HFFc6 (cell line): ENCODE measurements at places on chromosomes 11 and 22. TPM values are rescaled to one million over a fixed set of nuclear protein-coding genes. Genes with fewer than 3 reads are reported as not detected.
A peak's percentile ranks its signal among the peaks of the same experiment; 100 is the strongest.

GCAT gene
- total RNA-seq: 29.4 to 40.8 TPM (median 35.0 TPM) in 3 replicates

CLMP gene
- 126 and 160 TPM in 2 replicates for total RNA-seq

CNTN5 gene
- not detected in 3 replicates for total RNA-seq

OMP gene
- total RNA-seq: 0.48 TPM in 1 of 3 replicates, not detected in the others

EMID1 gene
- not detected in 3 replicates for total RNA-seq

C22orf31 gene
- not detected in 3 replicates for total RNA-seq

THOC5 gene
- total RNA-seq: 46.0 to 57.2 TPM (median 53.6 TPM) in 3 replicates

SCUBE2 gene
- 0.31 to 0.64 TPM (median 0.45 TPM) in 3 replicates for total RNA-seq

ACTN3 gene
- 0.12 TPM in 1 of 3 replicates, not detected in the others for total RNA-seq

OR8D1 gene
- not detected in 3 replicates for total RNA-seq

MN1 gene
- 0.11 to 0.18 TPM (median 0.14 TPM) in 3 replicates for total RNA-seq

PGGHG gene
- 9.0 to 10.0 TPM (median 9.7 TPM) in 3 replicates for total RNA-seq

TST gene
- 19.4 to 33.2 TPM (median 32.8 TPM) in 3 replicates for total RNA-seq

CATSPER1 gene
- 2.7 to 3.0 TPM (median 2.7 TPM) in 3 replicates for total RNA-seq

DNA sequence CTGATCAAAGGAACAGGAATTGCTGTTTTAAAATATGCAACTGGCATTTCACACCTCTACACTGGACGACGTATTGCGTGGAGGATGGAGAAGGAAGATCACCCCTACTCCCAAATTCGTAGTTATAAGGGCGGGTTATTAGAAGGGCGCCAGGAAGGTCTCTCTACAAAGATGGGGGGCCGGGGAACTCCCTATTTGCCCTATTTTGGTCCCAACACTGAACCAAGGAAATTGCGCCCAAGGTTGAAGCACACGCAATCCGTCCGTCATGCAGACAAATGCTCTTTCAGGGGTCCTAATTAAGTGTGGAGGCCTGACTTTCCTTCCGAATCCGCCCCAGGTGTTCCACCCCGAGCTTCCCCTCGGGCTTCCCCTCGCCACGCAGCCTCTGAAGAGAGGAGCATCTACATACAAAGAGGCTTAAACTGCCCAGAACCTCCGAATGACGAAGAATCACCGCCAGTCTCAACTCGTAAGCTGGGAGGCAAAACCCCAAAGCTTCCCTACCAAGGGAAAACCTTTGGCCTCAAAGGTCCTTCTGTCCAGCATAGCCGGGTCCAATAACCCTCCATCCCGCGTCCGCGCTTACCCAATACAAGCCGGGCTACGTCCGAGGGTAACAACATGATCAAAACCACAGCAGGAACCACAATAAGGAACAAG is 396 bp downstream of the NPAT start:
- DNase-seq: no peak

GRCh38 chr11:20056950-20057943 is 103.0 kb downstream of the DBX1 start:
- no peak for DNase-seq

DNA sequence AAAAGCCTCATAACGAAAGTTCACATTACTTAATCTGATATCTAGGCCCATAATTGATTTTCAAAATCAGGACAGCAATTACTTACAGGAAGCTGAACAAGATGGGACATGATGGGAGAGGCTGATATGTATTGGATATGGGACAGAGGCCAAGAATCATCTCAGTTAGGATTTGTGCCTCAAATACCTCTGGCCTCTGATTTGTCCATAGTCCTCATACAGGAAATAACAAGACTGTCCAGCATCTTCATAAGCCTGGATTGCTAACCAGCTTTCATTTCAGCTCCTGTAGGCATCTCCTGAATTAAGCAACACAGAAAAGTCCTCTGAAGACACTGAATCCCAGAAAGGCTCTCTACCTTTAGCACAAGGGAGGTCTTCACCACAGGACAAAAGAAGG is 4.3 kb upstream of the MRGPRX4 start:
- no peak for DNase-seq

DNA sequence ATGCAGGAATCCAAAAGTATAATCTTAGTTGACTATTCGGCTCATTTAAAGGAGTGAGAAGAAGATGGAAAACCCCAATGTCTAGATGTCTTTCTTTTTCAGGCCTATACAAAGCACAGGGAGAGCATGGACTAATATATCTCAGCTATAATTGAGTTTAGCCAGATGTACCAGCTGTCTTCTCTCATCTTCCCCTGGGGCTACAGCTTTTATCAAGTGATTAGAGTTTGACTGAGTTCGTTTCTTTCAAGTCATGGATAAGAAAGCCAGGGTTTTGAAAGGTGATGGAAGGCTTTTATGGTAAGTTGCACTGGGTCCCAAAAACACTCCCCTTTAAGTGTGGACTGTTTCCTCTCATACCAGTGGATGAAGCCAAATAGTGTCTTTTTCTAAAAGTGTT is 1172.8 kb upstream of the TENM4 start:
- no peak for DNase-seq

GRCh38 chr22:35604621-35605368 is 12.3 kb downstream of the MB start:
- no peak for DNase-seq

DNA sequence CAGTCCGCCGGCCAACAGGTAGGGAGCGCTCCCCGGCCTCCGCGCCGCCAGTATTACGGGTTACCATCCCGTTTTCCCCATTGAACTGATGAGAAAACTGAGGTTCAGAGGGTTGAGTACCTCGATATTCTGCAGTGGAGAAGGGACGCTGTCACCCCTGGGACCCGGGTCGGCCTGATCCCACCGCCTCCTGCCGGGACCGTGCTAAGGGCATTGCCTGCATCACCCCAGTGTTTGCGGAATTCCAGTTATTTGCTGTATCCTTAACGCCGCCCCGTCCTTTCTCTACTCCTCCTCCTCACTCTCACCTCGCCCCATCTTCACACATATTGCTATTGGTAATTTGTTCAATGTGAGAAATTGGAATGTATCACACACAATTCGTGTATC is 370 bp upstream of the A4GALT start:
- DNase-seq: no peak

DNA sequence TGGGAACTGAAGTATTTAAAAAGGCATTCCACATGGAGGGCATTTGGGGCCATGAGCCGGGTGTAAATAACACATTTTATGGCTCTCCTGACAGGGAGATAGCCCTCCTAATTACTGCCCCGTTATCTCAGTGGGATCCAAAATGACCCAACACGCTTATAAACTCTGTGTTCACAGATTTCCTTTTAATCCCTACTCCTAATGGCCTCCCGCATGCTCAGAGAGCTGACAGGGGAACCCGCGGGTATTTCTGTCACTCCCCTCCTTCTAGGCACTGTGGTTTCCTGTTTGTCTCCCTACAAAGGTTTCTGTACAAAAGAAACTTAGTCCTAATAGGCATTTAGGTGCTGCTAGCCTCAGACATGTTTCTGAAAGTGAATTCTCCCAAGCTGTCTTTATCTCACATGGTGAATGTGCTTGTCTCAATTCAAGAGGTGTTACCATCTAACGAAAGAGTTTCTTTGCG is 202.8 kb upstream of the SEZ6L start:
- no peak for DNase-seq

DNA sequence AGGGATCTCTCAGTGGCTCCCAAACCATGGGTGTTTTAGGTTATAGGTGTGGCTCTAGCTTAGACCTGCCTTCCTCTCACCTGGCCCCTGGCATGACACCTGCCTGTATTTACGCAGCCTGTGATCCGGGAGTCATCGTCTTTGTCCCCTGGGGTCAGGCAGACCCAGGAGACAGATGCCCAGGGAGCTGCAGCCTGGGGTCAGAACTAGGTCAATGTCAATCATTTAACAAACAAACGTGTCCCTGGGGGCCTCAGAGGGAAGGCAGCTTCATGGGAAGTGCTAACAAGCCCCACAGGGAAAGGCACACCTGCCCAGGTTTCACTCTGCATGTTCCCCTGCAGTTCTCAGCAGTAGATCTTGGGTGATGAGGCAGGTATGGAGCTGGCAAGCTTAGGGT is 12.0 kb downstream of the BACE1-AS start:
- DNase-seq: no peak

- no peak for DNase-seq
Measured at GRCh38 chr11:134069426-134070341, 812 bp downstream of the JAM3 start.

DNA sequence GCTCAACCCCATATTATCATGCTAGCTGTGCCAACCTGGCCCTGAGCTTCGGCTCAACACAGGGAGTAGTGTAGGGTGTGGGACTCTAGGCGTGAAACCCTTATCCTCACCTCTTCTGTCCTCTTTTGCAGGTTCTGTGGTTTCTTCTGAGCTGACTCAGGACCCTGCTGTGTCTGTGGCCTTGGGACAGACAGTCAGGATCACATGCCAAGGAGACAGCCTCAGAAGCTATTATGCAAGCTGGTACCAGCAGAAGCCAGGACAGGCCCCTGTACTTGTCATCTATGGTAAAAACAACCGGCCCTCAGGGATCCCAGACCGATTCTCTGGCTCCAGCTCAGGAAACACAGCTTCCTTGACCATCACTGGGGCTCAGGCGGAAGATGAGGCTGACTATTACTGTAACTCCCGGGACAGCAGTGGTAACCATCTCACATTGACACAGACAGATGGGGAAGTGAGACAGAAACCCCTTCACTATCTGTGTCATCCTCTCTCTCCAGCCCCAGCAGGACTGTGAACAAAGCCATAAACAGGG is 76.4 kb downstream of the GGTLC2 start:
- DNase-seq: no peak

GRCh38 chr11:64915376-64915887 is 1.6 kb downstream of the ATG2A start:
- DNase-seq: no peak

- peak; percentile 89 for DNase-seq
Measured at GRCh38 chr11:118916842-118917388, 8.8 kb downstream of the BCL9L start.

DNA sequence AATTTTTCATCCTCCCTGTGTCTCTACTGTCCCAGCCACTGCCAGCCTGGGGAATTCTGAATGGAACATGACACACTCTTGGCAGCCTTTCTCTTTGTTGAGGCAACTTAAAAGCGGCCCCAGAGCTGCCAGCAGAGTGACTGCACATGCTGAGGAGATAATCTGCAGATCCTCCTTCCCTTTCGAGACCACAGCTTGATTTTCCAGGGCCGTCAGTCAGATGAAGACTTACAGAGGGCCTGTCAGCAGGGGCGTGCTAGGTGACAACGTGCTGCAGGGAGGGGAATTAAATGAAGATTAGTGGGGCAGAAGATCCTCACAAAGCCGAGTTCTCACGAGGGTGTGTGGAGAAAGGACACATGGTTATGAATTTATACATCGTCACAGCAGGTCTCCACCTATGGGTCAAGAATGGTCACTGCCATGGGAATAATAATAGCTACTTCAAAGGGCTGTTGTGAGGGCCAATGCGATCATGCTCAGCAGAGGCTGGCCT is 193.5 kb upstream of the PITPNB start:
- DNase-seq: peak; percentile 52

DNA sequence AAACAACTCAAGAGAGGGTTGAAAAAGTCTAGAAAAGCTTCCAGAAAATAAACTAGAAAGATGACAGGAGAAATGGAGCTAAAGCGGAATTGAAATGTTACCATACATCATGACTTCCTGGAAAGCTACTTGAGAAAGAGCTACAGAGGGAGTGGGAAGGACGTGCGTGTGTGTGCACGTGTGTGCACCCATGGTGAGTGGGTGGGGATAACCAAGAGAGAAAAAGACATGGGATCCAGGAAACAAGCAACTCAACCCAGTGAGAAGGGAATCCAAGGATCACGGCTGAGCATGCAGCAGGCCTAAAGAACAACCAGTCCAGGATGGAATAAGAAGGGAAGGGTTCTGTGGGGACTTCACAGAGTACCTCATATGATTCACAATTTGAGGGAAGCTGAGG is 21.6 kb downstream of the APOL1 start:
- no peak for DNase-seq

GRCh38 chr11:77069336-77069968 is 2.7 kb downstream of the CAPN5 start:
- DNase-seq: no peak

GRCh38 chr11:108734956-108735559 is 70.2 kb downstream of the DDX10 start:
- no peak for DNase-seq

DNA sequence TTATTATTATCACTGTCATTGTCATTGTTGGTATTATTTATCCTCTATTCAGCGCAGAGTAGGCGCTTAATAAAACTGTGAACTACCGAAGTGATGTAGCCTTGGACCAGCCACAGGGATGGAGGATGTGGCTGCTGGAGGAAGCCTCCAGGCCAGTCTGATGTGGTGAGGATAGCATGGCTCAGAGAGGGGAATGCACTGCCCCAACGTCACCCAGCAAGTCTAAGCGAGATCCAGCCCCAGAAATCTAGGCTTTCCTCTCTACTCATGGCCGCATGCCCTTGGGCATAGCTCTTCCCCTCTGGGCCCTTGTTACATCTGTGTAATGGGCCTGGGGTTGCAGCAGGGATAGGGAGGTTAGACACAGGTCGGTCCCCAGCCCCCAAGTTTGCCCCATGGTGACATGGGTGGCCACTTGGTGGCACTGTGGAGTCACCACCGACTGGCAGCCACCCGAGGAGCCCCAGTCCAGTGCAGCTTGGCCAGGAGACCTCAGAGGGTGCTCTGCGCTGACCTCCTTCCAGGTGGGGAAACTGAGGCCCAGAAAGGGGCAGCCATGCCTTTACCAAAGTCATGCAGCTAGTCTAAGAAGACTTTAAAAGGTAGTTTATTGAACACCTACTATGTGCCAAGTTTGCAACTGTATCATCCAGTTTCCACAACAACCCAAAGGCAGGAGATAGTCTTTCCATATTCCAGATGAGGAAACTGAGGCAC is 395.7 kb downstream of the MN1 start:
- DNase-seq: peak; percentile 4

- peak; percentile 15 for DNase-seq
Measured at GRCh38 chr22:28002181-28002700, 83.2 kb upstream of the PITPNB start.

DNA sequence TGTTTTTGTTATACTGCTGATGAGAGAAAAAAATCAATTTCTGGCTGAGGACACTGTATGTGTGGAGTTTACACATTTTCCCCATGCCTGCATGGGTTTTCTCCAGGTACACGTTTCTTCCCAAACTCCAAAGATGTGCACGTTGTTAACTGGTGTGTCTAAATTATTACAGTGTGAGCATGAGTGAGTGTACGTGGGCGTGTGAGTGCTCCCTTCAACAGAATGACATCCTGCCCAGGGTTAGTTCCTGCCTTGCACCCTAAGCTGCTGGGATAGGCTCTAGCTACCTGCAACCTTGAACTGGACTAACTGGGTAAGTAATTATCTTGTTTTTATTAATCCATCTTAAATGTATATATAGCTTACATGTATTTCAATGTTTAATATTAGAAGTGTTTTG is 5.5 kb downstream of the NPAT start:
- DNase-seq: no peak

GRCh38 chr11:55707029-55707428 is 45.0 kb downstream of the OR4C6 start:
- DNase-seq: peak; percentile 12

GRCh38 chr11:29025001-29025400 is 916.8 kb downstream of the METTL15 start:
- DNase-seq: peak; percentile 57
